ENCODE measurements at places on chromosomes 11 and 22.

GRCh38 chr11:30479899-30480298 lies 106.3 kb downstream of the MPPED2 start:
- no peak for DNase-seq

GRCh38 chr11:115999437-115999836 lies 495.2 kb upstream of the CADM1 start:
- no peak for DNase-seq

DNA sequence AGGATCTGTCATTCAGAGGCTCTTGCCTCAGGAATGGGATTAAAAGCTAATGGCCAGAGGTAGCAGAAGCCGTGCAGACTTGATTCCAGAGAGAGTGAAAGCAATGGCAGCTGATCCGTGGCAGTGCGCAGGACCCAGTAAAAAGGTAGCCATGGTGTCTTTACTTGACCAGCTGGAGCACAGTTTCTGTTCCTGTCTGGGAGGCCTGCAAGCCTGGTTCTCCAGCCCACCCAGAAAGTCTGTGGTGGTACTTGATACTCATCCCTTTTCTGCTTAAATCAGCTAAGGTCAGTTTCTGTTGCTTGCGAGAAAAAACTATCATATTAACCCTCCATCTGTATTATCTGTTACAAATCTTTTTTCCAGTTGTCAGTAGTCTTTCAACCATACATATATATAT lies 86.7 kb downstream of the RPS6KA4 start:
- no peak for DNase-seq

DNA sequence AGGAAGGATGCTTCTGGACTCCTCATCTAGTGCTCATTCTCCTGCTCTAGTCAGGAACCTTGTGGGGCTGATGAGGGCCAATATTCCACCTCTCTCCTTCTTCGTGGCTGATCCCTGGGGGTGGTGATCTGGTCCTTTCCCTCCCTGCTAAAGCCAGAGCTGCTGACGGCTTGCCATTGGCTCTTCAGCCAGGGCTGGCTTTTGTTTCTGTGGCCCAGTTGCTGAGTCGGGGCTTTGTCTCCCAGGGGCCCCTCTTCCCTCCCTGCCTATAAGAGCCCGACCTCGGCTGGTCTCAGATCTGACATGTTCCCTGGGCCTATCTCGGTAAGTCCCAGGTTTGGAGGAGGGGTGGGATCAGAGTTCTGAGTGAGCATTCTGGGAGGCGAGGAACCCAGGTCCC lies at the start of gene CRYBA4:
CRYBA4 (plus strand) TSS at position 301 of the 400 bp plus-strand sequence. CDS start 634 bp downstream, outside the sequence.
- no peak for DNase-seq

DNA sequence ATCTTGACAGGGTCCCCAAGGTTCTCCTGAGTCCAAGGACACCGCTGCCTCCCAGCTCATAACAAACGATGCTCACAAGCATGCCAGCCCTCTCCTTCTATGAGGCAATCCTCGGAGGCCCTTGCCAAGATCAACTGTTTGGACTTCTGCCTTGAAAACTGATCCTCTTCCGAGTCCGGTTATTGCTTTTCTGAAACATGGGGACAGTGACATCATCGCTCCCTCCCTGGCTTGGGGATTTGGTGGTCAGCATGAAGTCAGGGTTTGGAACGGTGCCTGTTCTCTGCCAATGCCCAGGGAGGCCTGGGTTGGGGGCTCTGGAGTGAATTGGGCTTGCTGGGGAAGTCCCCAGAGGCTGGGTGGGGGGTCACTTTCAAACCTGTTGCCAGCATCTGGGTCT lies 149.3 kb downstream of the FBXO7 start:
- no peak for DNase-seq

- no peak for DNase-seq
These were observed 47.2 kb downstream of the CCDC83 start for GRCh38 chr11:85902353-85902752.

GRCh38 chr22:39616781-39617180 lies 46.2 kb downstream of the CACNA1I start:
- no peak for DNase-seq

DNA sequence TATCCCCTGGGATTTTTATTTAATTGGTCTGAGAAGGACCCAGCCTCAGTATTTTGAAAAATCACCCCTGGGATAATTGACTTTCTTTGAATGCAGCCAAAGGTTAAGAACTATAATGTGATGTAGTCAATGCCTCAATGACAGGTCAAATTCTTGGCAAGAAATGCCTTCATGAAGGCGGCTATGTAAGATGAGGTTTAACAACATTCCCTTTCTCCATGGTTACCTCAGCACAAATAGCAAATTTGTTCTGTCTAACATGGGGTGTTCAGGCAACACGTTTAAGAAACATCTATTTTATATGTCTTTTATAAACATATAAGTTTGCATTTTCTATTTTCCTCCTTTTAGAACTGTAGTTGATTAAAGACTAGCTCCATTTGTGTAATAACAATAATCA lies 5.3 kb downstream of the SLN start:
- no peak for DNase-seq

DNA sequence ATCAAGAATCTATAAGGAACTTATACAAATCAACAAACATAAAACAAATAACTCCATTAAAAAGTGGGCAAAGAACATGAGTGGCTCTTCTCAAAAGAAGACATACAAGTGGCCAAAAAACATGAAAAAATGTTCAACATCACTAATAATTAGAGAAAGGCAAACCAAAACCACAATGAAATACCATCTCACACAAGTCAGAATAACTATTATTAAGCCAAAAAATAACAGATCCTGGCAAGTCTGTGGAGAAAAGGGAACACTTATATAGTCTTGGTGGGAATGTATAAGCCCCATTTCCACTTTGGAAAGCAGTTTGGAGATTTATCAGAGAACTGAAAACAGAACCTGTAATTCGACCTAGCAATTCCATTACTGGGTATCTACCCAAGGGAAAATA lies 921.0 kb downstream of the KCNA4 start:
- DNase-seq: no peak

GRCh38 chr11:57260937-57261783 lies 24.1 kb upstream of the APLNR start:
- no peak for DNase-seq

GRCh38 chr11:33802194-33802950 lies 28.1 kb upstream of the FBXO3 start:
- DNase-seq: no peak

DNA sequence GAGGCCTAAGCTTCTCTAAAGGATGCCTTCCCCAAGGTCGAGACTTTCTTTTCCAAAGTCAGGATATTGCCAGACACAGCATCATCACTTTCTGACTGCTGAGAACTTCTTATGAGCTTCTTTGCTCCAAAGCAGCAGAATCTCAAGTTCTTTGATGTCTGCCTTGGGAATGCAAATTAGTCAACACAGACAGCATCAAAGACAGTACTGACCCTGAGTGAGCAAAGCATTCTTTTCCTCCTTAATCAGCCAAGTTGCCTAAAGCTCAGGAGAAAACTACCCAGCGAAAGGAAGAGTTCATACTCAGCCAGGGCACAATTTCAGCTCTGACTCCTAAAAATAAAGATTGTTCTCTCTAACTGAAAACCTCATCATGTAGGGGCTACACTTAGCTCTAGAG lies 98.0 kb downstream of the SLC36A4 start:
- DNase-seq: no peak

Data from stimulated activated CD4-positive, alpha-beta T cell treated with anti-CD3 and anti-CD28 coated beads, Interleukin-1b, Interleukin-23, amount 100 ng/mL, for 24 hours (primary cell).